Activated T-helper 9 cell treated with anti-CD3 and anti-CD28 coated beads, Interleukin-2, amount 50 U/mL, for 16 hours (primary cell): ENCODE measurements at places on chromosomes 11 and 22.

DNA sequence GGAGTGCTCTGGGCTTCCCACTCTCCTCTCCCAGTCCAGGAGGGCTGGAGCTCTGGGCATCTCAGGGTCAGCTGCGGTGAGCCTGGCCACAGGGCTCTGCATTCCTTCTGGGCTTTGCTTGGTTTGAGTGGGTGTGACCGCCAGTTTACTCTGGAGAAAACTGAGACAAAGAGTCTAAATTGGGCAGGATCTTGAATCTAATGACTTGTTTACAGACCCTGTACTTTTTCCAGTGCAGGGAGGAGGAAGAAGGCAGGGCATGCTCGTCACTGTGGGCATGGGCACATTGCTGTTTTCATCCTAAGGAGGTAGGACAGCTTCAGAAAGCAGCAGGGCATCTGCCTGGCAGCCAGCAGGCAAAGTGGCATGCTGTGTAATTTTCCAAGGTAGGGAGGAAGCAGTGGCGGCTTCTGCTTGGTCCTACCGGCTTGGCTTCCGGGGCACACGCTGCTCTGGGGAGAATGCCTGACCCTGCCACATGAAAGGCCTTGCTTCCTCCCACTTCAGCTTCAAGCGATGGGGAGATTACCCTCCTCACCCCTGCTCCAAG is 22.9 kb downstream of the FLI1 start:
- no peak for DNase-seq

- no peak for DNase-seq
Observed at GRCh38 chr11:35363854-35364780, 55.2 kb downstream of the SLC1A2 start.

GRCh38 chr11:125429174-125429707 is 66.8 kb downstream of the FEZ1 start:
- peak; percentile 4 for DNase-seq

GRCh38 chr11:110093407-110094297 is 460 bp downstream of the ZC3H12C start:
- DNase-seq: no peak

DNA sequence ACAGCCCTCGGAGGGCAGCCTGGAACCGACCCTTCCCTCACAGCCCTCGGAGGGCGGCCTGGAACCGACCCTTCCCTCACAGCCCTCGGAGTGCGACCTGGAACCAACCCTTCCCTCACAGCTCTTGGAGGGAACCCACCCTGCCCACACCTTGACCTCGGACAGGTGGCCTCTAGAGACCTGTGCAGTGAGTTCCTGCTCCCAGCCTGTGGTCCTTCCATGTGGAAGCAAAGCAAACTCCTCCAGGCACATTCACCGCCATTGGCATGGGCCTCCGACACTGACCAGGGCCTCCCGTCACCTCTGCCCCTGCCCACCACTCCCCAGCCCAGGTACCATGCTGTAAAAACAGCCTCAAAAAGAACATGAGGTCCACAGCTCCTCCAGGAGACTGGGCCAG is 272.1 kb downstream of the BRD1 start:
- DNase-seq: no peak

GRCh38 chr11:17798716-17799115 is 64.1 kb downstream of the KCNC1 start:
- DNase-seq: no peak

DNA sequence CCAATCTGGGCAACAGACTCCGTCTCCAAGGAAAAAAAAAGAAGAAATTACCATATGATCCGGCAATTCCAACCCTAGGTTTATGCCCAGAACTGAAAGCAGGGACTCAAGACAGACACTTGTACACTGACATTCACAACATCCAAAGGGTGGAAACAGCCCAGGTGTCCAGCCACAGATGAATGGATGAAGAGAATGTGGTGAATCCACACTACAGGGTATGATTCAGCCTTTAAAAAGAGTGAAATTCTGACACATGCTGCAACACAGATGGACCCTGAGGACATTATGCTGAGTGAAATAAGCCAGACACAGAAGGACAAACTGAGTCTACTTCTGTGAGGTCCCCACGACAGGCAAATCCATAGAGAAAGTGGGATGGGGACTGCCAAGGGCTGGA is 43.9 kb downstream of the SGSM3 start:
- no peak for DNase-seq

DNA sequence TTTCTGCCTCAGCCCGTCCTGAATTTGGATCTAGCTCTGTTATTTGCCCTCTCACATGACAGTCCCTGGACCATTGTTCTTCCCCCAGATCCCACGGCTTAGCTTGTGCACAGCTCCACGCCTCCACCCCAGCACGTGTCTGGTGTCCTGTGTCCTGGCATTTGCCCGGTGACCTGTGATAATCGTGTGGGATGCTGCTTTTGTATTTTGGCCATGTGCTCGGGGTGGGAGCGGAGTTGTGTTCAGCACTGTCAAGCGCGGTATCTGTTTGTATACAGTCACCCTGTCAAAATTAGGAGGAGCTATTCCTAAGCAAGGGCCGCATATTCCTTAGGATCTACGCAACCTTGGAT is 11.9 kb downstream of the ADAMTS8 start:
- no peak for DNase-seq

GRCh38 chr11:94193288-94193687 is 64.6 kb downstream of the PANX1 start:
- no peak for DNase-seq

DNA sequence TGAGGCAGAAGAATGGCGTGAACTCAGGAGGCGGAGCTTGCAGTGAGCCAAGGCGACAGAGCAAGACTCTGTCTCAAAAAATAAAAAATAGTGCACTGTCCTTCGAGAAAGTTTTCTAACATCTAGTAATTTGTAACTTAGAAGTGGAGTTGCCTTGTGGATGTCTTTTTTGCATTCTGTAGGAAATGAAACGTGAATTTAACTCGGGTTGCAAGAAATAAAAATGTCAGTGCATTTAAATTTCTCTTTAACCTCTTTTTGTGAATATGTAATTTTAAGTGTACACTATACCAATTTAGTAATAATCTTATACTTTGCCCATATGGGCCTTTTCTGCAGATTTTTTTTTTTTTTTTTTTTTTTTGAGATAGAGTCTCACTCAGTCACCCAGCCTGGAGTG is 26.2 kb upstream of the CRKL start:
- DNase-seq: no peak

- no peak for DNase-seq
Observed at GRCh38 chr11:114892381-114893197, 214.3 kb downstream of the NXPE2 start.

- no peak for DNase-seq
Observed at GRCh38 chr11:74731301-74732094, at the start of gene CHRDL2. TSS of gene CHRDL2 (minus strand) at chr11:74731426. CDS start at chr11:74730888, 538 bp downstream.

DNA sequence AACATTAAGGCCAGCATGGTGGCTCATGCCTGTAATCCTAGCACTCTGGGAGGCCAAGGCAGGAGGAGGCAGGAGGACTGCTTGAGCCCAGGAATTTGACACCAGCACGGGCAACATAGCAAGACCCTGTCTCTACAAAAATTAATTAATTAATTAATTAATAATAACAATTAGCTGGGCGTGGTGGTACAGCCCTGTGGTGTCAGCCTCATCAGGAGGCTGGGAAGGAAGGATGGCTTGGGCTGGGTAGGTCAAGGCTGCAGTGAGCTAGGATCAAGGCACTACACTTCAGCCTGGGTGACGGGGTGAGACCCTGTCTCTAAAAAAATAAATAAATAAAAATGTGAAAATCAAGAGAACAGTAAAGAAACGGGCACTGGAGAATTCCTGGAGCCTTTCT is 1.4 kb downstream of the ARFGAP3 start:
- DNase-seq: no peak

GRCh38 chr22:45202333-45203149 is 38.2 kb downstream of the KIAA0930 start:
- DNase-seq: no peak

- no peak for DNase-seq
Observed at GRCh38 chr11:64870176-64870892, 8.1 kb downstream of the EHD1 start.

- DNase-seq: no peak
Observed at GRCh38 chr11:90257158-90257525, 34.3 kb upstream of the CHORDC1 start.

- no peak for DNase-seq
Observed at GRCh38 chr11:83717537-83717936, 431.4 kb upstream of the CCDC90B start.

DNA sequence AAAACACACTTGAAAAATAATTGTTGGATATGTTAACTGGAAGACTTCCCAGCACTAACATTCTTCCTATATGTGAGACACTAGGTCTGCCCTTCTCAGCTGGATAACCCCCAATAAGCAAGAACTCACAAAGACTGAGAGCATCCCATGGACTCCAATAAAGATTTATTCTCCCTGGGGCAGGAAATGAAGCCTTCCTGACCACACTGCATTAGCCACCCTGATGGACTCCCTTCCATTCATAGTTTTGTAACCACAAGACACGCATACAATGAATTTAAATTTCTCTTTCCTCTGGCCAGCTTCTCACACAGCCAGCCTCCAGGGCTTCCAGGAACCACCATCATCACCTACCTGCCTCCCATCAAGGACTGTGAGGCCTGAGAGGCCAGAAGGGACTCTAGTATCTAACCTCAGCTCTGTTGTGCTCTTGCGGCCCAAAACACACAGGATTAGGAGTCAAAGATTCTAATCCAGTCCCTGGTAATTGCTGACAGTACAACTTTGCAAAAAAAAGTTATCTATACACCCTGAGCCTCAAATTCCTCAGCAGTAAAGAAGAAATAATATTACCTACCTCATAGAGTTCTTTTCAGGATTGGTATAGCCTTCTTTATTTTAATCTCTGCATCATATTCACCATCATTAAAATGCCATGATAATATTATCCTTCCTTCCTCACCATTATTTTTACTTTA is 45.6 kb upstream of the GDPD4 start:
- DNase-seq: no peak

GRCh38 chr11:129866311-129866710 is 29.1 kb downstream of the NFRKB start:
- DNase-seq: no peak

DNA sequence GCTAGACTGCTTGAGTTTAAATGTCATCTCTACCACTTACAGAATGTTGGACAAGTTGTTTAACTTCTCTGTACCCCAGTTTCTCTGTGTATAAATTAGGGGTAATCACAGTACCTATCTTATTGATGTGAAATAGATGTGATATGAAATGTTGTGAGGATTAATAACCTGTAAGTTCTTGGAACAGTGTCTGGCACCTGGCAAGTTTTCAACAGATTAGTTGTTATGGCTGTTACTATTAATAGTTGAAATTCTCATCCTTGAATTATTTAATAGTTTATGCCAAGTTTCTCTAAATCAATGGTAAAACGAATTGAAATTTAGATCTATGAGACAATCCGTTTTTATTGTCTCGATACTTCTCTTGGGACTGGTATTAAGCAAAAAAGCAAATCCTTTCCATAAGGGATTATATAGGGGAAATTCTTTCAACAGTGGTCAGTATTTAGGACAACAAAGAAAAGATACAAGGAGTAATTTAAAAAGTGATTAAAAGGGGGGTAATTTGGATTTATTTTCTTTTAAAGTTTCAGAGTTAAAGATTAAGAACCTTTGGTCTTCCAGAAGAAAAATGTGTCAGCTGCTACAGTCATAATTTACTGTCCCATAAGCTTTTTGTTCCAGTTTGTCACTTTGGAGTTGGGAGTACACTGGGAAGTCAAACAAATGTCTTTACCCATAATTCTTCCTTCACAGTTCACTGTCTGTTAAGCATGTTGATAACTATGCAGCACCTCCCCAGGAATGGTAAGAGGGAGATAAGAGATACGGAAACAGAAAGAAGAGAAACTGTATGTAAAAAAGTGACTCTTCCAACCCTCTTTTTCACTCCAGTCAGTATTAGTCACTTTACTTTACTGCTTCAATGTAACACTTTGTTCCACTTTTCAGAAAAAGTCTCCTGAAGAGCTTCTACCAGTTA is 13.2 kb downstream of the PDE3B start:
- no peak for DNase-seq

DNA sequence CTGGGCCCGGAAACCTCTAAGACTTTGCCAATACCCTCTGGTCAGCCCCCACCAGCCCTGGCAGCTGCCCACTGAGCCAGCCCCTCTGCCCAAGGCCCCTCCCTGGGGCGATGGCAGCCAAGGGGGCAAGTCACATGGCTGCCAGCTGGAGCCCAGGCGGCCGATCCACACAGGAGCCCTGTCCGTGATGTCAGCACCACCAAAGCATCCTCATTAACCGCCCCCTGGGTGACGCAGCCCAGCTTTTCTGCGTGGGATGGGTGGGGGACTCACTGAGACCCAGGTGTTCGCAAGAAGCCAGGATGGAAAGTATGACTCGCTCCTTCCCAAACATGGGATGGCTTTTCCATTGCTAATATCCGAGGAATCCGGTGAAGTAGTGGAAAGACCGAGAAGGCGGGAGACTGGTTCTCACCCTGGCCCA is 46.6 kb upstream of the WNT7B start:
- no peak for DNase-seq

DNA sequence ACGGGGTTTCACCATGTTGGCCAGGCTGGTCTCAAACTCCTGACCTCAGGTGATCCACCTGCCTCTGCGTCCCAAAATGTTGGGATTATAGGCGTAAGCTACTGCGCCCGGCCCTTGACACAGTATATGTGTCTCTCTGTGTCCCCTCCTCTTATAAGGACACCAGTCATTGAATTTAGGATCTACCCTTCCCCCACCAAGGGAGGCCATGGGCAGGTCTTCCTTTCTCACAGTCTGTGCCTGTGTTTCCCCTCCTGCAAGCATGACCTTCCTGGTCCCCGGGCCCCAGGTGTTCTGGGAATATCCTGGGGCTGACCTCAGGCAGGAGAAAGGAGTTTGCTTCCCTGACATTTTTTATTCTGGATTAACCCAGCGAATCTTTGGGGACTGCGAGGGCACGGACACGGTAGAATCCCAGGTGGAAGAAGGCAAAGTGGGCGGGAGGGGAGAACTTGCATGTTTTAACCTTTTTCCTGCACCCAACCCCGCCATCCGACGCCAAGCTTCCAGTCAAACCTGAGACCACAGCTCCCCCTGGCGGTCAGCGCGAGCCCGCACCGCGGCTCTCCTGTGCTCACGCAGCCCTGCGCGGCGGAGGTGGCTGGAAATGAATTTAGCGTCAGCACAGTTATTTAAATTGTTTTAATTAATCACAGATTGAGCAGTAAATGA is 42.1 kb upstream of the ISX start:
- DNase-seq: peak; percentile 15

DNA sequence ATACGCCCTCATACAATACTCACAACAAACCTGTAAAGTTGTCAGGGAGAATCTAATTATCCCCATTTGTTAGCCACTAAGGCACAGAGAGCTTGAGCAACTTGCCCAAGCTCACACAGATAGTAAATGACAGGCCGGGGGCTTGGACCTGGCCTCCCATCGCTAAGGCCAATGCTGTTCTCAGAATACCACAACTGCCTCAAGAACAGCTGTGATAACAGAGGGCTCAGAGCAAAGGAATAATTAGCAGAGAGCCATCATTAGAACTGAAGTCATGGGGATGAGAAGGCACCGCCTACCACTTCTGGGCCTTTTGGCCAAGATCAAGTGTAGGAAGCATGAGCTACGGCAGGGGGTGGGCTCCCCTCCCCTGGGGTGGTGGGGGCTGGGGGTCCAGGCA is 98.6 kb downstream of the FEZ1 start:
- no peak for DNase-seq

GRCh38 chr22:42074132-42074811 is at the start of gene PHETA2:
TSS of gene PHETA2 (plus strand) at chr22:42074248. CDS start at chr22:42077294, 3,046 bp downstream.
- DNase-seq: peak; percentile 54

- no peak for DNase-seq
Observed at GRCh38 chr11:6391537-6392134, 1.4 kb downstream of the SMPD1 start.
